Activated T-cell treated with anti-CD3 and anti-CD28 coated beads for 24 hours (primary cell): ENCODE measurements at places on chromosomes 13 and 19.
A peak's percentile ranks its signal among the peaks of the same experiment; 100 is the strongest.

DNA sequence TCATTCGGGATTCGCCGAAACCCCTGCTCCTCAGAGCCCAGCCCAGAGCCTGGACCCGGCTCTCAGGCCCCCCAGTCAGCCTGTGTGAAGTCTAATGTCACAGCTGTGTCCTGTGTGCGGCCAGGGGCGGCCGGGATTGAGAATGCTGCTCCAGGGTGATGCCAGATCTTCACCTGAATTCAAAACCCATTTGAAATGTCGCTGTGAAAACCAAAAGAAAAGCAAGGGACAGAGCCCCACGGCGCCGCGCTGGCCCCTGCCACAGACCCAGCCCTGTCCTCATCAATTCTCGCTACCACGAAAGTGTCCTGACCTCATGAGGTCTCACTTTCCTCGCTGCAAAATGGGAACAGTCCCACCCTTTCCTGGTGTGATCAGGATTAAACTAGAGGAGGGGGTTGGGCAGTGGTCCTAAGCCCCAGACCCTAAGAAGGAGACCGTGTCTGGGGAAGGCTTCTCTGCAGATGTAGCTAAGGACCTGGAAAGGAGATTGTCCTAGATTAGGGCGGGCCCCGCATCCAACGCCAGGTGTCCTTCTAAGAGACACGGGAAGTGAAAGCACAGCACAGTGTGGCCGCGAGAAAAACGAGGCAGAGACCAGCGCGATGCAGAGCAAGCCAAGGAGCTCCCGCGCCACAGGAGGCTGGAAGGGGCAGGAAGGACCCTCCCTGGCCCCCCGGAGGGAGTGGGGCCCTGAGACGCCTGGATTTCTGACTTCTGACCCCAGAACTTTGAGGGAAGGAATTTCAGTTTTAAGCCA lies 34.0 kb upstream of the SPACA7 start:
- DNase-seq, result no peak

- DNase-seq, result no peak
Observed at GRCh38 chr19:29908963-29909944, 32.8 kb upstream of the URI1 start.

DNA sequence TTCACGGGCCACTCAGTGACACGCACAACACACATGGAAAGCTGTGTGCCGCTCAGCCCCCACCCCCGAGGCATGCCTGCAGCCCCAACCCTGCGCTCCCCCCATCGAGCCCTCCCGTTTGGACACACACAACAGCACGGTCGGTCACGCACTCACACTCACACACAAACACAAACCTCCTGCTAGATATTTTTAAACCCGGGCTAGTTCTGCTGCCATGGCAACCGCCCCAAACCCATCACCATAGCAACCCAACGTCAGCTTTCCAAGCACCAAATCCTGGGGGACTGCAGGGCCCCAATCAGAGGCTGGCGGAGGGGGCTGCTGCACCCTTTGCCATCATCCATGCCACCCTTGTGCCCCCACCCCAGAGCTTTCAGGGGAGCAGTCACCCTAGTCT lies 2.5 kb upstream of the NOVA2 start:
- no peak for DNase-seq

DNA sequence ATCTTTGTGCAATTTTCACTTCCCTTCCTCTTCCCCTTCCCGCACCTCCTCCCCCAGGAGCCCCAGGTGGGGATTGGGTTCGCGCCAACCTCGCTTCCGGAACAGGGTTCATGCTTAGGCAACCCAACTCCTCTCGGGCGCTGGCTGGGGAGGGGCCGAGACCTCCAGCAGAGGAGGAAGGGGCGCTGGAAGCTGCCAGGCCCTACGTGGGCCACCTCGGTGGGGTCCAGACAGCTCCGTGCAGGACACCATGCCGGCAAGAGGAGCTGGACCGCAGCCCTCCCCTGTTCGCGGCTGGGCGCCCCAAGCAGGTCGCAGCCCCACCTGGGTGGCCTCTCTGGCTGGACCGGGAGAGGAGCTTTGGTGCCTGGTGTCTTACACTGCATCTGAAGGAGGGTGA lies 91.1 kb downstream of the SPACA7 start:
- no peak for DNase-seq

DNA sequence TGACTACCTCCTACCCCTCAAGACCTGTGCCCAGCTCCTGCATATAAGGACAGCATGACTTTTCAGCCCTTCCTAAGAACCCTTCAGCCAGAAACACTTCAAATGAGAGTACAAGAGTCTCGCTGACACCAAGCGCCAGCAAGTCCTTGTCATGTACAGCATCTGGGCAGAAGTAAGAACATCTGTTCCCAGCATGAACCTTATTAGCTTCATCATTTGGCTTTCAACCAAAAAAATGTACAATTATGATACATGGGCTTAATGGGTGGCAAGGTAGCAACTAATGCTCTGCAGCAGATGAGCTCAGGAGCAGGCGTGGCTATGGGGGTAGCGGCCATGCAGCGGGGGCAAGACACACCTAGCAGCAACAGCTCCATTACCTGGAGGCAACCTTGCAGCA lies 487.6 kb downstream of the COG6 start:
- DNase-seq, result no peak

- no peak for DNase-seq
Observed at GRCh38 chr13:107999751-108000150, 215.6 kb downstream of the LIG4 start.

- DNase-seq, result no peak
Observed at GRCh38 chr19:54178581-54179261, 5.8 kb upstream of the TMC4 start.

GRCh38 chr19:47228937-47229675 lies 1.9 kb downstream of the BBC3 start:
- no peak for DNase-seq

DNA sequence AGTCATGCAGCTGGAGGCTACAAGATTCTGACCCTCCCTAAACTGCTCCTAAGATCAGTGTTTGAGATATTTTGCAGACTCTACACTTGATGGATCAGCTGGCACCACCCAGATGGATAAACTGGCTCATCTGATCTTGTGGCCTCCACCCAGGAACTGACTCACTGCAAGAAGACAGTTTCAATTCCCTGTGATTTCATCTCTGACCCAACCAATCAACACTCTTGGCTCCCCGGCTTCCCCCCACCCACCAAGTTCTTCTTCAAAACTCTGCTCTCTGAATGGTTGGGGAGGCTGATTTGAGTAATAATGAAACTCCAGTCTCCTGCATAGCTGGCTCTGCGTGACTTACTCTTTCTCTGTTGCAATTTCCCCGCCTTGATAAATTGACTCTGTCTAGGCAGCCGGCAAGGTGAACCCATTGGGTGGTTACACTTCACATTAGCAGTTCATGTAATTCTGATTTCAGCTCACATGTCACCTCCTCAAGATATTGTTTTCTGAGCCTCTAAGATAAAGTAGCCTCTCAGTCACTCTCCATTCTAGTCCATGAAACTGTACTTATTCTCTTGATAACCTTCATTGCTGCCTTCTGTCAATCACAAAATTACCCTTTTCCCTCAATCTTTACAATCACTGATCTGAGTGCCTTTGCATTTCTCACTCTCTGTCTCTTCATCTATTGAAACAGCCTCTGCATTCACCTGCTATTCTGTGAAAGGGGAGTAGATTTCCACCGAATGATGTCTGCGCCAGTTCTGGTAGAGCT lies 9.9 kb upstream of the FPR3 start:
- DNase-seq, result peak; percentile 49
